Regular cardiac myocyte (primary cell): ENCODE measurements at places on chromosomes 11 and 22. TPM values are rescaled to one million over a fixed set of nuclear protein-coding genes. Genes with fewer than 3 reads are reported as not detected.

CDHR5 gene
- total RNA-seq, result not detected in 2 replicates

PYGM gene
- 1.7 and 6.8 TPM in 2 replicates for total RNA-seq

CNGA4 gene
- under 0.01 and 0.19 TPM in 2 replicates for total RNA-seq

MMP27 gene
- not detected in 2 replicates for total RNA-seq

C11orf97 gene
- not detected in 2 replicates for total RNA-seq

SLC37A2 gene
- total RNA-seq, result 0.56 and 1.3 TPM in 2 replicates

OR4A16 gene
- not detected in 2 replicates for total RNA-seq

IGLL1 gene
- total RNA-seq, result not detected in 2 replicates

KCNJ11 gene
- under 0.01 TPM in 1 of 2 replicates, not detected in the other for total RNA-seq

STX3 gene
- total RNA-seq, result 13.8 and 24.0 TPM in 2 replicates

APLP2 gene
- 540 and 552 TPM in 2 replicates for total RNA-seq
